ENCODE measurements at places on chromosomes 4 and X.

GRCh38 chr4:155745984-155746383 is 12.8 kb upstream of the GUCY1B1 start:
- no peak for DNase-seq
- no peak overlapping the region for H3K4me3 ChIP-seq
- H3K36me3 ChIP-seq = no peaks in the 10 kb centered on the region

DNA sequence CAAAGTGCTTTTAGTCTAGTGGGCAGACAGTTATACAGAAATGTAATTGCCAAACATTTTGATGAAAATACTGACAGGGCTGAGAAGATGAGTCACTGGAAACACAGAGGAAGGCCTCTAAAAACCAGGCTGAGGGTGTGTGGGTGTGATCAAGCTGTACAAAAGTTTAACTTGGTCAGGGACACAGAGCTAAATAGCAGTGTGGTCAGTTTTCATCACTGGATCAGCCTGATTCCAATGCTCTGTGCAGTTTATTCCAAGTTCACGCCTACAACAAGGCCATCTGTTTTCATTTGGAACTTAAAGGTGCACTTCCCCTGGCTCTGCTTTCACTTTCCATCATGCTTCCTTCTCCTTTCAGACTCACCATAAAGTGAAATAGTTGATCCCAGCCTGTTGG is 10.6 kb downstream of the CENPVL3 start:
- no peaks in the 10 kb centered on the region for H3K36me3 ChIP-seq
- H3K4me1 ChIP-seq = no peaks in the 10 kb centered on the region
- no peak overlapping the region for H3K27ac ChIP-seq
- H3K4me3 ChIP-seq = no peak overlapping the region
- DNase-seq = no peak

DNA sequence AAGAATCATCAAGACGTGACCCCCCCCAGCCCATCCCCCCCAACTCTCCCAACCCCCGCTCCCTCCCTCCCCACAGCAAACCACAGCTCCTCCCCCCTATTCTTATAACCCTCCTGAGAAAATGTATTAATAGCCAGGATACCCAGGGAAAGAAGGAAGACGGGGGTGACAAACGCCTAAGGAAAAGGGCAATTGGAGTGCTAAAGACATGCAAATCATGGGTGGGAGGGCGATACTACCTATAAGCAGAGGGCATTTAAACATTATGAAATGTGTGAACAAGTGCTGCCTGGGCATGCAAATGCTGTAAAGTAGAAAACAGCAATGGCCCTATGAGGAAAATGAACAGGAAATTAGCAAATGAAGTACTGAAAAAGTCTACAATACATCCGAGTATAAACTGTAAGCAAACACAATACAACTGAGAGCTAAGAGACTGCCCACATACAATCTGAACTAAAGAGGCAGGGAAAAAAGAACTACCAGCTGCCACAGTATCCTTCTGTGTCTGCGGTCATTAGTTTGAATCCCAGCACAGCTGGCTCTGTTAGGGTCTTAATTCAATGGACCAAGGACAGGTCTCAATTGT is 2.4 kb downstream of the CXXC4 start:
- peak overlapping the region; percentile 65 for H3K4me3 ChIP-seq
- H3K27me3 ChIP-seq = peaks cover 31% of the 10 kb centered on the region
- no peaks in the 10 kb centered on the region for H3K36me3 ChIP-seq
- H3K27ac ChIP-seq = peak overlapping the region; percentile 76

DNA sequence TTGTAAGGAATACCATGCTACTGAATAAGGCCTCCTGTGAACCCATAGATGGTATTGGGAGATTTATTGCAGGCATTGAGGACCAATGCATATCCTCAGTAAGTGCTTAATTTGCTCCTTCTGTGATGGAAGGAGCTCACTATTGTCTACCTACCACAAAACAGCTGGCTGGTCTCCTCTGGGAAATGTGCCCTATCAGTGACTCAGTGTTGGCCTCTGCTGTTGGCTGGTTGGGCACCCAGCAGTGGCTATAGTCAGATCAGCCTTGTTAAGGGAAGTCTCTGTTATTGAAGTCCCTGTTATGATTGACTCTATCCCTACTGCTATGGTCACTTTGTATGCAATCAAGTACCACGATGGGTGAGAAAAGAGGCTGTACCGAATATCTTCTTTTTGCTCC is 27.5 kb upstream of the OTUD4 start:
- no peaks in the 10 kb centered on the region for H3K4me1 ChIP-seq
- DNase-seq = no peak
- H3K27me3 ChIP-seq = no peaks in the 10 kb centered on the region
- H3K27ac ChIP-seq = no peak overlapping the region
- H3K36me3 ChIP-seq = no peaks in the 10 kb centered on the region
- no peak overlapping the region for H3K4me3 ChIP-seq

DNA sequence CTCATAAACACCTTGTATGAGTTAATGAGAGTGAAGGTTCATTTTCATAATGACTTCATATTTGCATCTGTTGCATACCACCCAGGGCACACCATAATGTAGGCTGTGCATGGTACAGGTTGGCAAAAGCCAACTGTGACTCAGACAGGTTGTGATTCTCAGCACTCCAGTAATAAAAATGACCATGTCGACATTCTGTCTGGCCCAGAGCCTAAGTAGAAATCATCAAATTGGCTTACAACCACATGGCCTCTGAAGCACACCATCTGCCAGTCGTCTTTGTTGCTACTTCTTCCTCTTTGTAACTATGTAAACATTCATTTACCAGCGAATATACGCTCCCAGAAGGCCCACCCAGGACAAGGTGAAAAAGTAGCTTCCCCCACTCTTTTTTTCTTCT is 459.5 kb downstream of the GASK1B start:
- no peak for DNase-seq
- no peaks in the 10 kb centered on the region for H3K36me3 ChIP-seq
- H3K27me3 ChIP-seq = no peaks in the 10 kb centered on the region
- H3K4me3 ChIP-seq = no peak overlapping the region

DNA sequence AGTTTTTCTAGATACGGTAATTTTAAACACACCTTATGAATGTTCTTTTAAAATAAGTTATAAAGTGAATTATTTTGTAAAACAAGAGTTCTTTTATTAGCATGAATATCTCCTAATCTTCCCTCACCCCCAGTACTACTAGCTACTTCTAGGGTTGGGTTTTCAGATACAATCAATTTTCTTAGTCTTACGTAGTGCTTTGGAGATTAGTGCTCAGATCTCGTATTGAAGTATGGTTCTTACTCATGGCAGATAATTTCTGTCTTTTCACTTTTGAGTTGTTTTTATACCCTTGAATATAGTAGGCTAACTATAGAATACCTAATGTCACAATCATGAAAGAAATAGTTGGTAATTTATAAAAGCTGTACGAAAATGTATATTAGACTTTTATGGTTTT is 43.2 kb downstream of the CDKL5 start:
- no peaks in the 10 kb centered on the region for H3K27me3 ChIP-seq
- DNase-seq = no peak
- H3K4me3 ChIP-seq = no peak overlapping the region
- no peak overlapping the region for H3K27ac ChIP-seq
- H3K4me1 ChIP-seq = no peaks in the 10 kb centered on the region
- no peaks in the 10 kb centered on the region for H3K36me3 ChIP-seq

DNA sequence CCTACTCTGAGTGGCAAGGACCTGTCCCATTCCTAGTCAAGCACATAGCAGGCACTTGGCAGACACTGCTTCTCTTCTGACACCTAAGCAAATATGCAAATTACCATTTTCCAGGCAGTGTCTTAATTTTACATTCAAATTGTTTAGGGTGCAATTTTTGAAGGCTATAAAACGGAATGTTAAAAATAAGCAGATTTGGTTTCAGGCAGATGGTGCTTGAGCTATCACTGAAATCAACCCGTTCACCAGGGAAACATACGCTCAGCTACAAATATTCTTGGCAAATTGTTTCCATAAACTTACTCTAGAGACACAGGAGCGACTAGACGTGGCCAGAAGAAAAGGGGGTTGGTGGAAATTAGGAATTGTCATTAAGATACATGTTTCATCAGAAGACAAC is 45.7 kb downstream of the BEND2 start:
- no peaks in the 10 kb centered on the region for H3K27me3 ChIP-seq
- no peak for DNase-seq
- no peaks in the 10 kb centered on the region for H3K36me3 ChIP-seq
- H3K27ac ChIP-seq = no peak overlapping the region

GRCh38 chr4:675036-675882 is 917 bp downstream of the MYL5 start:
- H3K27ac ChIP-seq = peak overlapping the region; percentile 97
- peak overlapping the region; percentile 96 for H3K4me3 ChIP-seq
- peaks cover 51% of the 10 kb centered on the region for H3K4me1 ChIP-seq
- no peaks in the 10 kb centered on the region for H3K27me3 ChIP-seq
- DNase-seq = no peak

GRCh38 chrX:91434351-91435168 is at the start of gene PABPC5:
Gene PABPC5 (plus strand): TSS chrX:91434839. CDS start chrX:91435578, 739 bp downstream.
- DNase-seq = peak; percentile 34
- no peaks in the 10 kb centered on the region for H3K4me1 ChIP-seq
- H3K27ac ChIP-seq = peak within 1 kb of the TSS; percentile 60
- no peaks in the 10 kb centered on the region for H3K36me3 ChIP-seq
- peak within 1 kb of the TSS; percentile 37 for H3K4me3 ChIP-seq

DNA sequence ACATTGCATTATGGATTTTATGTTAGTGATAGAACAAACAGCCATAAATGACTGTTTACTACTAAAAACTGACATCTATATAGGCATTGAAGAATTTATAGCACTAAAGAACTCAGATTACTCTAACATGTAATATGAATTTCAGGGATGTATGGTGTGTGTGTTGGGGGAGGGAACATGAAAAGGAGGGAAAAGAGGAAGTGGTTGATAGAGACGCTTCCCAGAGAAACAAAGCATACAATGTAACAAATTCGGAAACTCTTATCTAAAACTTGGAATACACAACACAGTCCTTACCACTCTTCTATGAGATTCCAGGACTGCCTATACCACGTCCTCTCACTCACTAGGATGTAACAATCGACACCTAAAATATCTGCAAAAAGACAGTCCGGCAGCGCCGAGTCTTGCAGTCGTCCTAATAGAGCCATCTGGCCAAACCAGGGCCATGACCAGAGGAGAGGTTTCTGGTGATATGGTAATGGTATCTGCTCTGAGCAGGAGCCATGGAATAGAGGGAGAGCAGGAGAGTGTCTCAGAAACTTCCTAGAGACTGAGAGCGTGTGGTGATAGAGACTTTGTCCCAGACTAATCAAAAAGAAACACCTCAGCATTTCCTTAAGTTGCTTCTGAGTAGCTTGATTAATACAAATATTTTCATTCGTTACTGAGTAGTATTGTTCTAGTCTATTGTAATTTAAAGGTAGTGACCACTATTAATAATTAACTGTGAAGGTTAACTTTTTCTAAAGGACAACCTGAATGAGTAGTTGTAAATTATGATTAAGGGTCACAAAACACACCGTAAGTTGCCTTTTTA is 251.9 kb upstream of the ETNPPL start:
- no peaks in the 10 kb centered on the region for H3K36me3 ChIP-seq
- H3K4me1 ChIP-seq = no peaks in the 10 kb centered on the region
- no peaks in the 10 kb centered on the region for H3K27me3 ChIP-seq
- H3K4me3 ChIP-seq = no peak overlapping the region

- H3K27me3 ChIP-seq = peaks cover 7% of the 10 kb centered on the region
- H3K4me1 ChIP-seq = no peaks in the 10 kb centered on the region
- no peak overlapping the region for H3K27ac ChIP-seq
- DNase-seq = no peak
Measured at GRCh38 chr4:87839592-87839946, 6.8 kb downstream of the MEPE start.

DNA sequence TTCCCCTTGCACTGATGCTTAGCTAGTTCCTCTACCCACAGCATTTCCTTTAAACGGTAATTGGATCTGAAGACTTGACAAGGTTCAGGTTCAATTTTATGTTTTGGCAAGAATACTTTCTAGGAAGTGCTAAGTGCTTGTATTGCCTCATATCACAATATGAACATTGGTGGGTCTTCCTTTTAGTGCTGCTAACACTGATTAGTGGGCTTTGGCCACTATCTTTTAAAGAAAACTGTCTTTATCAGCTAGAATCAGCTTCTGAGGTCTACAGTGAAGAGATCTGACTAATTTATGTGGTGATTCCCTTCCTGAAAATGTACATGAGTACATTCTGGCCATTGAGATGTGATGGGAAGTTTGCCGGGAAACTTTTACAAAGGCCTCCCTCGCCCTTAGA is 316.7 kb upstream of the KLF3 start:
- H3K4me3 ChIP-seq = no peak overlapping the region
- no peaks in the 10 kb centered on the region for H3K27me3 ChIP-seq
- H3K36me3 ChIP-seq = no peaks in the 10 kb centered on the region
- H3K4me1 ChIP-seq = no peaks in the 10 kb centered on the region

- H3K4me3 ChIP-seq = no peak overlapping the region
- no peaks in the 10 kb centered on the region for H3K4me1 ChIP-seq
- H3K36me3 ChIP-seq = no peaks in the 10 kb centered on the region
- no peaks in the 10 kb centered on the region for H3K27me3 ChIP-seq
- DNase-seq = no peak
Measured at GRCh38 chr4:67746797-67747495, 7.2 kb downstream of the GNRHR start.

DNA sequence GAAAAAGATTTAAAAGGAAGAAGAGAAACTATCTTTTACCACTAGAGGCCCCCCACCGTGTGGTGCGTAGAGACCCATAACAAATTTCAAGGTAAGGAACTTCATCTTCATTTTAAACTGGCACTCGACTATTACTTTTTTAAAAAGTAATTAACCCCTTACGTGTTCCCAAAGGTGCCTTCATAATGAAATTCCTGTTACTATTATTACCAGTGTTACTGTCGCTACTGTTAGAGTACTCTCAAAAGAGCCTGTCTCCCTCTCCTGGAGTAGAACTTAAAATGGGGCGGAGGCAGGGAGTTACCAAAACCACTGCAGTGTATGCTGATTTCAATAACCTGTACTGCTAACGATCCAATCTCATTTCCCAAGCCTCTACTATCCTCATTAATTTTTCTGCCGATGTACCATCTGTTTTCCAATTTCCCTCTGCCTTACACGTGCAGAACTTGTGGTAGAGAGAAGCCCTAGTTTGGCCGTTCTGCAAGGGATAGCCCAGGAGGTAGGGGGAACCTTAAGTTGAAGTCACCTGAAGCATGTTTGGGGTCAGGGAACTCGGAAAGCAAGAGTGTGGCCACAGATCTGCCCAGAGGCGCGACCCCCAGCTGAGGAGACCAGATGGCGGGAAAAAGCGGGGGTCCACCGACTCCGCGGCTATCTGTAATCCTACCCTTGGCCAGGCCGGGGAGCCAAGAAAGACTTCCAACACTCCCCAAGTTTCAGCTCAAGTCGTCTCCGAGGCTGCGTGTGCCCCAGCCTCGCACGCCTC is 720 bp upstream of the STK26 start:
- peak overlapping the region; percentile 28 for H3K27ac ChIP-seq
- no peak for DNase-seq
- peaks cover 11% of the 10 kb centered on the region for H3K4me1 ChIP-seq
- no peaks in the 10 kb centered on the region for H3K36me3 ChIP-seq

DNA sequence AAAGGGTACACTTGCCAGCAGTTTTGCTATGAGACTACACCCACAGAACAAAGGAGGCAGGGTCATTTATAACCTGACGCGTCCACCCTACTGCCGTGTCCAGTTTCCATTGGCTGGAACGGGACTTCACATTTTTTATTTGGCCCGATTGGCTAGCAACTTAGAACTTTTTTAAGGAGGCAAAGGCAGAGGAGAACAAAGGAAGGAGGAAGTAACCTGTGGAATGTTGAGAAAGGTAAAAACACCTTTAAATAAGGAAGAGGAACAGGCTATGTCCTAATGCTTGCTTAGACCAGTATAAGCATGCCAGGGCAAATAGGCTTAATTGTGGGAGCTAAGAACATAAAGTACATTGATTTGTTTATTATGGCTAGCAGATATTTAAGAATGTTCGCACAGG is 18.7 kb downstream of the KDM6A start:
- no peak overlapping the region for H3K4me3 ChIP-seq
- H3K27ac ChIP-seq = no peak overlapping the region
- H3K36me3 ChIP-seq = no peaks in the 10 kb centered on the region
- peaks cover 22% of the 10 kb centered on the region for H3K4me1 ChIP-seq
- no peaks in the 10 kb centered on the region for H3K27me3 ChIP-seq
- no peak for DNase-seq
